ENCODE measurements at places on chromosomes 3 and 15.

DNA sequence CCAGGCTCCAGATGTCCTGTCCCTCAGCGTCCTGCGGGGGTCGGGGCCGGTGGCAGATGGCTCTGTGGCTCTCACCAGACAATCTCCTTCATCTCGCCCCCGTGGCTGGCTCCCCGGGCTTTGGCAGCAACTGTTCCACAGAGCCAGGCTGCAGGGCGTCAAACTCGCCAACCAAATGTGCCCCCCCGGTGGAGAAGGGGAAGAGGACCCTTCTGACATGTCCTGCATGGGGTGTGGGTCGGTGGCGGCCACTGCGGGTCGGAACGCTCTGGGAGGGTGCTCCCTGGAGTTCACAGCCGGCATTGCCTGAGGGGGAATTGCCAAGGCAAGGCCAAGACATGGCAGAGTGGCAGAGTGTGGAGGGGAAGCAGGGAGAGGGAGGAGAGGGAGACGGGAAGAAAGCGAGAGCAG lies 36.0 kb downstream of the BDH1 start:
- no peak overlapping the region for H3K27ac ChIP-seq
- H3K36me3 ChIP-seq, result peaks cover 53% of the 10 kb centered on the region
- no peaks in the 10 kb centered on the region for H3K27me3 ChIP-seq
- H3K4me1 ChIP-seq, result peaks cover 13% of the 10 kb centered on the region
- no peak for DNase-seq

DNA sequence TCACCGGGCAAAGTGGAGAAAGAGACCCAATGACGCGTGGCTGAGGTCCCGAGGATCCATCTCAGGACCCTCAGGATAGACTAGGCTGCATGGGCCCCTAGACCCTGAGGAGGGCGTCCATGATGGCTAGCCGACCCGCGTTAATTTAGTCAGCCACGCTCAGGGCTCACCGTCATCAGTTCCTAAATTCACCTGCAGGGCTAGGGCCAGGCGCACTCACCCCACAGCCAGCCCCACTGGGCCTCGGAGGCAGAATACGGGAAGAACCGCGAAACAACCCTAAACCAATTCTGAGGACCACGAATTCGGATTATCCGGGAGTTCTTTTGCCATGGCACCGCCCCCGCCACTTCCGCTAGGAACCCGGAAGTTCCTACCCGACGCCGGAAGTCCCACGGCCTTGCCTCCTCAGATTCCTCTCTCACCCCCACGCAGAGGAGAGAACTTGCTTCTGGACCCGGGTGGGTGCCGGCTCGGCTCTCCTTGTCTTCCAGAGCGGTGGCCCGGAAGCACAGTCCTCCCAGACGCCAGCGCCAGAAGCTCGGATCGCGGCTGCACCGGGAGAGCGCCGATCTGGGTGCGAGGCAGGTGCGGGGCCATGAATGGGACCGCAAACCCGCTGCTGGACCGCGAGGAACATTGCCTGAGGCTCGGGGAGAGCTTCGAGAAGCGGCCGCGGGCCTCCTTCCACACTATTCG lies at the start of the genes EAF1 and METTL6:
Gene EAF1 (plus strand): TSS at position 417 of the 699 bp plus-strand sequence. CDS start 182 bp downstream, at position 599.
Gene METTL6 (minus strand): TSS at position 363 of the 699 bp plus-strand sequence. CDS start 1,033 bp downstream, outside the sequence.
- H3K36me3 ChIP-seq, result peaks cover 70% of the 10 kb centered on the region
- peak within 1 kb of the TSS; percentile 94 for H3K4me3 ChIP-seq
- H3K27me3 ChIP-seq, result no peaks in the 10 kb centered on the region
- peak; percentile 87 for DNase-seq

- DNase-seq, result no peak
- H3K4me1 ChIP-seq, result no peaks in the 10 kb centered on the region
- no peaks in the 10 kb centered on the region for H3K27me3 ChIP-seq
- no peak overlapping the region for H3K27ac ChIP-seq
Observed at GRCh38 chr3:126340943-126341754, 16.1 kb downstream of the KLF15 start.

- peaks cover 8% of the 10 kb centered on the region for H3K27me3 ChIP-seq
- H3K4me1 ChIP-seq, result peaks cover 68% of the 10 kb centered on the region
- no peak for DNase-seq
Observed at GRCh38 chr3:46539443-46540005, 26.6 kb downstream of the LRRC2 start.

DNA sequence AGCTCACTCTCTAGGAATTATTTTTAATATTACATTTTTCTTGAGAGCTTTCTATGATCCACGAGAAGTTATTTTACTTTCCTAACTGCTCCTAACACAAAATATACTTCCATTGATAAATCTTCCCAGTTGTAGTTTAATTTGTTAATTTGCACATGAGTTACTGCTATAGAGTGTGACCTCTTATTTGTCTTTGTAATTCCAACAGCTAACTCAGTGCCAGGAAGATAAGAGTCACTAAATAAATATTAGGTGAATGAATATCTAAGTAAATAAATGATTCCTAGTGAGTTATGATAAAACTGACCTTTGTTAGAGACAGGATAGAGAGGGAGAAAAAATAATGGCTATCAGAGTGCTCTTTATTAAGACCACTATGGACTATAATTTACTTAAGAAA lies 319.9 kb downstream of the NAALADL2 start:
- no peak for DNase-seq
- no peak overlapping the region for H3K27ac ChIP-seq
- no peaks in the 10 kb centered on the region for H3K36me3 ChIP-seq
- no peaks in the 10 kb centered on the region for H3K4me1 ChIP-seq

All from activated CD4-positive, alpha-beta memory T cell treated with anti-CD3 and anti-CD28 coated beads, Interleukin-2, amount 10 ng/mL, durations not matched to agents 7 days and 5 days (primary cell).